Heart right ventricle (tissue), 16 donors: ENCODE measurements at places on chromosomes 3 and 15.
A peak's percentile ranks its signal among the peaks of the same experiment; 100 is the strongest.

- no peaks in the 10 kb centered on the region for H3K36me3 ChIP-seq
- H3K4me3 ChIP-seq, result no peak overlapping the region
- no peak for DNase-seq
- H3K4me1 ChIP-seq, result no peaks in the 10 kb centered on the region
Measured at GRCh38 chr15:37372064-37372463, 271.7 kb upstream of the MEIS2 start.

GRCh38 chr3:10815487-10815886 lies 541 bp upstream of the SLC6A11 start:
- no peaks in the 10 kb centered on the region for H3K36me3 ChIP-seq
- no peak overlapping the region for H3K4me3 ChIP-seq
- H3K27ac ChIP-seq, result no peak overlapping the region

GRCh38 chr3:151228666-151229040 lies 25.6 kb upstream of the GPR171 start:
- no peak overlapping the region for H3K4me3 ChIP-seq
- no peaks in the 10 kb centered on the region for H3K27me3 ChIP-seq
- peak overlapping the region; percentile 75 for H3K27ac ChIP-seq
- H3K4me1 ChIP-seq, result peaks cover 19% of the 10 kb centered on the region

GRCh38 chr3:1092061-1092460 lies 763 bp upstream of the CNTN6 start:
- no peak overlapping the region for H3K4me3 ChIP-seq
- H3K4me1 ChIP-seq, result no peaks in the 10 kb centered on the region
- H3K36me3 ChIP-seq, result no peaks in the 10 kb centered on the region
- DNase-seq, result no peak

DNA sequence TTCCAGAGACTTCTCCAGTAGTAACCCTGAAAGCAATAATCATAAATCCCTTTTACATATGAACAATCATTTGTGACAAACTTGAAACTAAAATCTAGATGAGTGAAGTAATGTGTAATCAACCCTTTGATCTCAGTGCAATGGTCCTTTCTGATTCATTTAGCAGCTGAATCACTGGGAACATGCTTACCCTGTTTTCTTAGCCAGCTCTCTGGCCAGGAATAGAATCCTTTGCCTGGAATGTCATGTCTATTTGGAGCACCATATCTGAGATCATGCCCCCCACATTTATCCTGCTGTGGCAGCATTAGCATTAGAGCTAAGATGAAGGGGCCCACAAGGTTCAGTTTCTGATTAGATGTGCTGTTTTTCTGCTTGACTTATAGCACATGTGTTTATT lies 309.8 kb downstream of the OXSM start:
- DNase-seq, result peak; percentile 33
- H3K4me3 ChIP-seq, result no peak overlapping the region
- H3K4me1 ChIP-seq, result peaks cover 17% of the 10 kb centered on the region
- no peaks in the 10 kb centered on the region for H3K36me3 ChIP-seq
- no peaks in the 10 kb centered on the region for H3K27me3 ChIP-seq

DNA sequence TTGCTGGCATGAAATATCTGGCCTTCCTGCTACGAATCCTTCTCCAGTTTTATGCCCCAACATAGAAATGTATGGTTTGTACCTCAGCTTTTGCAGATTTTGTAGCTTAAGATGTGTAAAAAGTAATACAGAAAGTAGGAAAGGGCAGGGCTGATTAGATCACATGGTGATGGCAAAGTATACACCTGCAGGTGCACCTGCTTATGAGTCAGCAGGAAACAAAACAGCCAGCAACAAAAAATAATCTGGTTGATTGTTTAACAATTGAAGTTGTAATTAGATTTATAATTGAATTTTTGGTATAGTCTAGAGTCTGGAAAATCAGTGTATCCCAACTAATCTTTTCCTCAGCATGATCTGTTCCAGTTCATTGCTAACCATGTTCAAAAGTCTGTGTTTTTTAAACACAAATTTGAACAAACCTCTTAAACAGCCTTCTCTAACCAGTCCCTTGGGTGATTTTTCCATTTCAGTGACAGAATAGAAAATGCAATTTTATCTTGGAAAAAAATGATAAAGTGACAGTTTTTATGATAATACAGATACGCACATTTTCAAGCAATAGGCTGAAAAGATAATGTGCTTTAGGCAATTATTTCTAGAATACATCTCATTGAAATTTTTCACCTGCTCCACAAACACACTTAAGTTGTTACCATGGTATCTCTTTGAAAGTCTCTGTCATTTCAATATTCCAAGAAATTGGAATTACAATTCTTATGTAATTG lies 477.4 kb downstream of the NAALADL2 start:
- H3K27me3 ChIP-seq, result no peaks in the 10 kb centered on the region
- H3K4me3 ChIP-seq, result no peak overlapping the region
- no peaks in the 10 kb centered on the region for H3K4me1 ChIP-seq
- no peak for DNase-seq
- H3K36me3 ChIP-seq, result no peaks in the 10 kb centered on the region

GRCh38 chr3:52076896-52077780 lies 20.8 kb upstream of the DUSP7 start:
- H3K4me1 ChIP-seq, result peaks cover 26% of the 10 kb centered on the region
- H3K36me3 ChIP-seq, result no peaks in the 10 kb centered on the region
- DNase-seq, result no peak
- H3K4me3 ChIP-seq, result no peak overlapping the region
- H3K27ac ChIP-seq, result no peak overlapping the region
